ENCODE measurements at places on chromosomes 7 and 10. TPM values are rescaled to one million over a fixed set of nuclear protein-coding genes. Genes with fewer than 3 reads are reported as not detected.

PLEKHS1 gene
- 0.06 TPM for total RNA-seq

ZNF804B gene
- not detected for total RNA-seq

CALHM1 gene
- not detected for total RNA-seq

VAX1 gene
- total RNA-seq: 0.97 TPM

DENND11 gene
- 5.0 TPM for total RNA-seq

SGCE gene
- total RNA-seq: 52.1 TPM
